ENCODE measurements at places on chromosomes 4 and X.

DNA sequence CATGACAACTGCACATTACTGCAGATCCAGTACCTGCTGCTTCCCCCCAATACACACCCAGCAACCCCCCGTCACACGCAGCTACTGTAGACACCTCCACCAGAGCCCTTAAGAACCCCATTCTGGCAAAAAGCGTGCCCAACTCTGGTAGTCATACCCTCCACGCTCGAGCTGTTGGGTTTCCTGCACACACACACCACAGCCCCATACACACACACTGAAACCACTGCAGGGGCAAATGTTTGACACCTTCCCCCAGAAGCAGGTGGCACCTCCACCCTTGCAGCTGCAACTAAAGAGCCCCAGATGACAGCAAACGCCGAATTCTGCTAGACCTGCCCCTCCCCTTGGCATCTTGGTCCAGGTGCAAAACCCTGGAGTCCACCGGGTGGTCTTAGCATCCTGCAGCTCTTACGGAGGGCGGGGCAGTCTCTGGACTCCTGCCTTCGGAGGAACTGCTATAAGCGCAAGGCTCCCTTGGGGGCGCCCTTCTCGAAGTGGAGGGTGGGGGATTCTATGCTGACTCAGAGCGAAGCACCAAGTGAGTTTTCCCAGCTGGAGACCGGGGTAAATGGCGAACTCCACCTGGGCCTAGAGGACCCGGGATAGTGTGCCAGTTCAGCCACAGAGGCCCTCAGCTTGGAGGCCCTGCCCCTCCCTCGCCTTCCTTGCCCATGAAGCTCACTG is 1.5 kb downstream of the FRMPD3 start:
- DNase-seq: no peak

GRCh38 chrX:34341814-34342213 is 209.7 kb upstream of the FAM47A start:
- DNase-seq: no peak

- no peak for DNase-seq
Observed at GRCh38 chr4:83285055-83285407, 433 bp upstream of the COQ2 start.

DNA sequence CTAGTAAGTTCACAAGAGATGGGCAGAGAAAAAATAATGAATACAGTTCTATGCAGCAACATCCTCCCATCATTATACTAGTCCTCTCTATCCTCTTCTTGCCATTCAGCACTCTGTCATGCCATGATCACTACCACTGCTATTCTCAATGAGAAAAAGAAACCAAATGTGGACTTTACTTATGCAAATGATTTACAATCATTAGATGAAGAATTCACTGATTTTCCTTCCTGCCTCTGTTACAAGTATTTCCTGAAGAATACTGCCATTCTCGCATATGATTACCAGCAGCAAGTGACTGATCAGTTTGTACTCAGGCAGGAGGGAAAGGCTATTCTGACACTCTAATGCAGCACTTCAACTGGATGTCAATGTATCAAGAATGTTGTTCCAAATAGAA is 50.3 kb downstream of the WDFY3 start:
- DNase-seq: no peak

DNA sequence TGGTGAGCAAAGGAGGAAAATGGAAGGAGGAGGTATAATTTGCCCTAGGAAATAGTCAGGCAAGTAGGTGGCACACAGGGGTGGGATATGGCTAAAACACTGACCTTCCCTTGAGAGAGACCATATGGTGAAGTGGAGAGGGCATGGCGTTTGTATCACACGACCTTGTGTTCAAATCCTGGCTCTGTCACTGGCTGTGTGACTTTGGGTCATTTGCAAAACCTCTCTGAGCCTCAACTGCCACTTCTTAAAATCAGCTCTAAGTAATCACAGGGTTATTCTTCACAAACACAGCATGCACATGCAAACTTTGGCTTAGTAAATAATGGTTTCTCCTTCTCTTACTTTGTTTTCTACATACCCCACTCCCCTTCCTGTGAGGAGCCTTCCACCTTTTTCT is 8.7 kb downstream of the PDGFRA start:
- DNase-seq: no peak

GRCh38 chr4:127498366-127498765 is 134.4 kb upstream of the INTU start:
- DNase-seq: no peak

- DNase-seq: no peak
Observed at GRCh38 chrX:24981030-24981429, 34.7 kb downstream of the ARX start.

GRCh38 chrX:10512741-10513140 is 107.6 kb downstream of the MID1 start:
- DNase-seq: no peak

GRCh38 chrX:106726485-106727437 is at the start of gene RNF128:
TSS of gene RNF128 (plus strand) at chrX:106726701. CDS start at chrX:106726914, 213 bp downstream.
- no peak for DNase-seq

DNA sequence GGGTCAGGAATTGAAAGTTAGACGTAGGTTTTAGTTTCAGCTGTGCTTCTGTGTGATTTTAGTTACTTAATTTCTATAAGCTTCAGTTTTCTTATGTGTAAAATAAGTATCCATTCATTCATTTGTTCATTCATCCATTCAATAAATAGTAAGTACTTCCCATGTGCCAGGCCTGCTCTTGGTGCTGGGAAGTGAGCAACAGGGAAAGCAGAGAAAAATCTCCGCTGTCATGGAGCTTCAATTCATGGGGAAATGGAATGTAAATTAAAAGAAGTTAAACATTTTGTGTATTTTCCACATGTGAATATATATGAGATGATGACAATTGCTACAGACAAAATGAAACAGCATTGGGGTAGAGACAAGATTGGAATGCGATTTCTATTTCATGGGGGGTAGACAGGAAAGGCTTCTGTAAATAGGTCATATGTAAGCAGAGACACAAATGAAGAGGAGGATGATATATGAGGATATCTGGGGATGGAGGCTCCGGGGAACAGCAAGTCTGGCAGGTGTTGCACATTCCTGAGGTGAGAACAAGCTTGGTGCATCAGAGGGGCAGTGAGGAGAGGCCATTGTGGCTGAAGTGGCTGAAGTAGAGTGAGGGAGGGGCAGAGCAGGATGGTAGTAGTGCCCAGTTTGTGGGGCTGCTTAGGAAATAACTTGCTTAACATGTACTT is 66.2 kb downstream of the FHIP1A start:
- no peak for DNase-seq

DNA sequence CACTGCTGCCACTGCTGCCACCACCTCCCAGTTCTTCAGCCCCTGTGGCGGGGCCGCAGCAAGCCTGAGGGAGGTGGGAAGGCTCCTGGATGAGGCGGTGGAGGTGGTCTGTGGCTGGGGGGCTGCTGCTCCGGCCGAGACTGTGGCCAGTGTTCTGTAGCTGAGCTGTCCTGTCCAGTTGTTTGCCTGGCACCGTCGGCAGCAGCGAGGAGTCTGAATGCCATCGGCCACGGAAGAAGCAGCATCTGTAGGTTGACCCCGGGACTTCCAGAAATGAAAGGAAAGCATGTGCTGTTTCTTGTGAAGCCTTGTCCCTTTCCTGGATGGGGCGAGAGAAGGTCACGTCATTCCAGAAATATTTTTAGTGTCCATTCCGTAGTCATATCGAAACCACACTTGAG is 3.3 kb downstream of the C4orf54 start:
- no peak for DNase-seq
